ENCODE measurements at places on chromosomes 1 and 21.

DNA sequence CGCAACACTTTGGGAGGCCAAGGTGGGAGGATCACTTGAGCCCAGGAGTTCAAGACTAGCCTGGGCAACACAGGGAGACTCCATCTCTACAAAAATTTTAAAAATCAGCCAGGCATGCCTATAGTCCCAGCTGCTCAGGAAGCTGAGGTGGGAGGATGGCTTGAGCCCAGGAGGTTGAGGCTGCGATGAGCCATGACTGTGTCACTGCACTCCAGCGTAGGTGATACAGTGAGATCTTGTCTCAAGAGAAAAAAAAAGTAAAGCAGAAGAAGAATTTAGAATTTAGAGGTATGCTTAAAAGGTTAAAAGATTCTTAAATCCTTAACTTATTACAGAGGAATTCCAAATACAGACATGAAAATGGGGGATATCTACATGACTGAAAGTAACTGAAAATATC is 79.5 kb downstream of the SMYD3 start:
- DNase-seq: no peak

- no peak for DNase-seq
Measured at GRCh38 chr1:177170756-177171535, at the start of gene BRINP2. BRINP2 (plus strand) TSS chr1:177170958; CDS start chr1:177229877, 58,919 bp downstream.

- no peak for DNase-seq
Measured at GRCh38 chr1:186738926-186739325, 58.7 kb upstream of the PTGS2 start.

GRCh38 chr1:24222008-24222605 is 35.0 kb upstream of the IFNLR1 start:
- DNase-seq: no peak

GRCh38 chr1:181102841-181103240 is 14.3 kb downstream of the IER5 start:
- no peak for DNase-seq

DNA sequence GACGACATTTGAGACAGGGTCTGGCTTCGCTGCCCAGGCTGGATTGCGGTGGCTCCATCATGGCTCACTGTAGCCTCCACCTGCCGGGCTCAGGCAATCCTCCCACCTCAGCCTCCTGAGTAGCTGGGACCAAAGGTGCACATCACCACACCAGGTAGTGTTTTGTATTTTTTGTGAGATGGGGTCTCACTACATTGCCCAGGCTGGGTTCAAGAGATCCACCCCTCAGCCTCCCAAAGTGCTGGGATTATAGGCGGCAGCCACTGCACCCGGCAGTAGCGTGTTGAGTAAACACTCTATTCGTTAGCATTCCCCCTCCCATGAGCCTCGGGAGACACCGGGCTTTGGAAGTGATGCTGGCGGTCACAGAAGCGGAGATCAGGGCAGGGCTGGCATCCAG is 6.8 kb upstream of the C1QTNF12 start:
- DNase-seq: no peak

DNA sequence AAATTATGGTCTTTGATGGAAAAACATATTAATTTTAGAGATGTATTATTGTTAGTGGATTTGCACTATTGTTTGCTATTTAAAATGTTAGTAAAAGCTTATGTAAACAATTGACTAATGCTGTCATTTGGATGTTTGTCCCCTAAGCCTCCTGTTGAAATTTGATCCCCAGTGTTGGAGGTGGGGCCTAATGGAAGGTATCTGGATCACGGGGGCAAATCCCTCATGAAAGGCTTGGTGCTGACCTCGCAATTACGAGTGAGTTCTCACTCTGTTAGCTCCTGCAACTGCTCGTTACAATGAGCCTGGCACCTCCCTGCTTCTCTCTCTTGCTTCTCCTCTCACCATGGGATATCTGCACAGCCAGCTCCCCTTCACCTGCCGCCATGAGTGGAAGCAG is 14.3 kb downstream of the TMEM35B start:
- DNase-seq: no peak

GRCh38 chr1:32204943-32205361 is 519 bp upstream of the IQCC start:
- DNase-seq: no peak
